ENCODE measurements at places on chromosomes 5 and 9. TPM values are rescaled to one million over a fixed set of nuclear protein-coding genes. Genes with fewer than 3 reads are reported as not detected.

Gene INSL4
- total RNA-seq: not detected

Gene FREM1
- total RNA-seq: 1.7 TPM

Gene CDKN2B
- total RNA-seq: 12.9 TPM

Gene TEX48
- not detected for total RNA-seq

Gene PCDHGA4
- total RNA-seq: 5.3 TPM

Gene CCNG1
- 143 TPM for total RNA-seq

Gene OR13C4
- total RNA-seq: not detected

Gene UBE2QL1
- total RNA-seq: 1.6 TPM

DNA sequence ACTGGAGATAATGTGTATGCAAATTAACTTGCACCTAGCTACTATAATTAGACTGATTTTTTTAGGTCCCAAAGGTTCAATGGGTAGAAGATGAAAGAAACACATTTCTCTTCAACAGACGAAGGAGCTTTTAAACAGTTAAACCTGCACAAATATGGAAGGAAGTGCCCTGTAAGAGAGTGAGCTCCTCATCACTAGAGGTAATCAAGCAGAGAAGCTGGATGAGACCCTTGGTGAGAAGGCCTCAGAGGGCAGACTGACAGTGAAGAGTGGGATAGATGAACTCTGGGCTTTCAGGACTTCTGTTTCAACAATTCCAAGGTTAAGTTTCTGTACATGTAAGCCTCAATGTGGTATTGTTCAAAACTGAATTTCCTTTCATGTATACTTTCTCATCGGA lies 23.2 kb downstream of the PTPN3 start:
- DNase-seq: no peak
- peaks cover 3% of the 10 kb centered on the region for H3K4me1 ChIP-seq
- no peaks in the 10 kb centered on the region for H3K36me3 ChIP-seq
- no peak overlapping the region for H3K4me3 ChIP-seq

DNA sequence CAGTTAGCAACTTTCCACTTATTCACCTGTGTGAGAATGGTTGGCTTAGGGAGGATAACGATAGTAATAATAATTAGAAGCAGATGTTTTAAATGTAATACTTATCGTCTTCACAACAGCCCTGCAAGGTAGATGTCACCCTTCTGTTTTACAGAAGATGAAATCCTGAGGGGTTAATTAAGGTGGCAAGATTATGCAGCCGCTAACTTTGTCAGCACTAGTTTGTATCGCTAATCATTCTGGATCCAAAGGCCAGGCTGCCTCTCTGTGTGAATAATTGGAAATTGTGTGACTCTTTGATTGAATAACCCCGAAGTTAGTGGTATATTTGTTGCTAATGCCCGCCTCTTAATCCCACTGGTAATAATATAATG lies 635 bp downstream of the IFT74 start:
- peak overlapping the region; percentile 87 for H3K27ac ChIP-seq
- H3K36me3 ChIP-seq: no peaks in the 10 kb centered on the region
- no peak for DNase-seq
- peaks cover 18% of the 10 kb centered on the region for H3K4me1 ChIP-seq
- no peaks in the 10 kb centered on the region for H3K27me3 ChIP-seq

- no peaks in the 10 kb centered on the region for H3K4me1 ChIP-seq
- H3K4me3 ChIP-seq: no peak overlapping the region
- DNase-seq: no peak
- H3K36me3 ChIP-seq: no peaks in the 10 kb centered on the region
These were observed 171.4 kb downstream of the SH3GL2 start for GRCh38 chr9:17750269-17750668.

GRCh38 chr9:106467113-106467864 lies 395.7 kb upstream of the ZNF462 start:
- no peaks in the 10 kb centered on the region for H3K27me3 ChIP-seq
- no peak overlapping the region for H3K27ac ChIP-seq
- no peak overlapping the region for H3K4me3 ChIP-seq
- H3K4me1 ChIP-seq: no peaks in the 10 kb centered on the region
- H3K36me3 ChIP-seq: no peaks in the 10 kb centered on the region
- no peak for DNase-seq

DNA sequence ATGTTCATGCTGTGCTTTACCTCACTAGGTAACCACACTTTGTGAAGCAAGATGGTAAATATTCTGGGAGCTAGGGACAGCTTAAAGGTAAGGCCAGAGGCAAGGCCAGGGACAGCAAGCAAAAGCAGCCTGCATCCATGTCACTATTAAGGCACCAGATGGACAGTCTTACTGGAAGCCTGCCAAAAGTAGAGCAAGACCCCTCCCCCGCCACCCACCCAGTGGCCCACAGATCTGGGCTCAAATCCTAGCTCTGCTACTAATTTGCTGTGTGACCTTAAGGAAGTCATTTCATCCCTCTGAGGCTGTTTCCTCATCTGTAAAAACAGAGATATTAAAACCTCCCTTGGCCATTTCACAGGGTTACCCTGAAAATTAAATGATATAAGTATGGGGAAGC lies 13.2 kb upstream of the ERMP1 start:
- no peak overlapping the region for H3K27ac ChIP-seq
- H3K27me3 ChIP-seq: no peaks in the 10 kb centered on the region
- H3K36me3 ChIP-seq: no peaks in the 10 kb centered on the region
- no peak for DNase-seq

DNA sequence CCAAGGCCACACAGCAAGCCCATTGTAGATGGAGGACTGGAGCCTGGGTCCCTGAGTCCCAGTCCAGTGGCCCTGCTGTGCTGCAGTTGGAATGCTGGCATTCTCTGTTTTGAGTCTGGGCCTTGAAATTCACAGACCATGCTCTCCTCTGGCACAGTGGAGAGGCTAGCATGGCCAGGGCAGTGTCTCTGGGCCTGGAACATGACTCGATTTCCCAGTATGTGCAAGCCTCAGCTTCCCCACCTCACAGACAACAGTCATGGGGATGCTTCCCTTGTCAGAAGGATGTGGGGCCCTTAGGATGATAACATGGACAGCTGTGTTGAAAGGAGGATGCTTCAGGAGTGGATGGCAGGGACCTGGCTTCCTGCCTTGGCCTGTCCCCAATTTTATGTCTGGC lies 91.2 kb downstream of the AMBP start:
- no peak overlapping the region for H3K4me3 ChIP-seq
- peaks cover 5% of the 10 kb centered on the region for H3K4me1 ChIP-seq
- H3K36me3 ChIP-seq: no peaks in the 10 kb centered on the region
- DNase-seq: no peak
- no peaks in the 10 kb centered on the region for H3K27me3 ChIP-seq

DNA sequence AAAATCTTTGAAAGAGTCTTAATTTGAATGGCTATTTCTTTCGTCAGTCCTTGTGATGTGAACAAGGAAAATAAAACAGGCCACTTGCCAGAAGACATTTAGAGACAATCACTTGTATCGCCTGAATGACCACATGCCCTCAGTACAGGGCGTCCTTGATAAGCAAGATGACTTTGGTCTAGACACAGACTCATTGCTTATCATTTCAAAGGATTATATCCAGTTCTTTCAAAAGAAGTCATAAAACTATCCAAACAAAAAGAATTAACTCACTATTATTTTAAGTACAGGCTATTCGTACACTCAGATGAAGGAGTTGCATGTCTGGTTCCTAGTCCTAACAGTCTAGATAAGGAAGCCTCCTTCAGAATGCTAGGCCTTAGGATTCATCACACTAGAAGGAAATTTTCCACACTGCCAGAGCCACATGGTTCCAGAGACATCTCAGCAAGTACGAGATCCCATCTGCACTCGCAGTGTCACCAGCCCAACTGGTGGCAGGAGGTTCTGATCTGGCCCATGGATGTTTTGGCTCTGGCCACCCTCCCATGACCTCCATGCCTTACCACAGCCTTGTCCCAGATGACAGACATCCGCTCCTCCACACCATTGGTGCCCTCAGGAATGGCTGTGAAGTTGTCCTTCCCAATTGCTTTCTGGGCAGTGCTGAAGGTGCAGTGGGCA lies 109.6 kb downstream of the DPYSL3 start:
- H3K27me3 ChIP-seq: no peaks in the 10 kb centered on the region
- H3K36me3 ChIP-seq: peaks cover 53% of the 10 kb centered on the region
- peak; percentile 84 for DNase-seq
- no peak overlapping the region for H3K4me3 ChIP-seq
- H3K4me1 ChIP-seq: peaks cover 40% of the 10 kb centered on the region

DNA sequence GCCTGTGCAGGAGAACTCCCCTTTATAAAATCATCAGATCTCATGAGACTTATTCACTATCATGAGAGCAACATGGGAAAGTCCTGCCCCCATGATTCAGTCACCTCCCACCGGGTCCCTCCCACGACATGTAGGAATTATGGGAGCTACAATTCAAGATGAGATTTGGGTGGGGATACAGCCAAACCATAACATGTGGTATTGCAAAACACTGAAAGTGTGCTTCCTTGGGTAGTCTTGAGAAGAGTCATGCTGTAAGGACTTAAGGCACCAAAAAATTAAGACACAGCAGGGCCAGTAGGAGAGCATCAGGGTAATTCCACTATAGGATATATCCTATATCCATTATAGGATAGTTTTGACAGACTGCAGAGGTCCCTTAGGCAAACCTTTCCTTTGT lies 29.4 kb upstream of the GDNF start:
- no peak overlapping the region for H3K27ac ChIP-seq
- no peak overlapping the region for H3K4me3 ChIP-seq
- no peaks in the 10 kb centered on the region for H3K4me1 ChIP-seq
- no peak for DNase-seq

DNA sequence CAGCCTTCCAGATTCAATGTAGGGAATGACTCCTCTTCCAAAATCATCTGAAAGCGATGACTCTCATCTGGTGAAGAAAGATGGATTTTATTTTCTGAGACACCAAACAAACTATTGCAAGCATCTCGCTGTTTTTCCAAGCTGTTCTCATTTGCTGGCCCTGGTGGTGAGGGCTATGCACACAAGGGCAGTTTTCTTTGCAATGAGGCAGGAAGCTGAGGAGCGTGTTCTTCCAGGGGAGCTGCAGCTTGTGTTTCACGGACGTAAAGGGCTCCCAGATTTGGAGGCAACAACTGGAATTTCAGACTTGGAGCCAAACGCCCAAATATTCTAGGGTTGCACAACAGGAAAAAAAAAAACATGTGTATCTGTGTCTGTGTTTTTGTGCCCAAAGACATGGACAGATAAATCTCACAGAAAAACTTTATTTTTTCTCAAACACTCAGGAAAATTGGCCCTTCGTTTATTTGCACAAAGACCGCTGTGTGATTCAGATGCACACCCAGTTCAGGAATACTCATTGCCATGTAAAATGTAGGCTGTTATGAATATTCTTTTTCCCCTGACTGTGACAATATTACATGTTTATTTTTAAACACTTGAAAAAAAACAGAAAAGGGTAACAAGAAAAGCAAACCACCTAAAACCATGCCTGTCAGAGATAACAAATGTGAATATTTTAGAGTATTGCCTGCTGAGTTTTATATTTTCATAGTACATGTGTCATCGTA lies 151.3 kb downstream of the GAS1 start:
- no peaks in the 10 kb centered on the region for H3K27me3 ChIP-seq
- no peaks in the 10 kb centered on the region for H3K36me3 ChIP-seq
- no peak overlapping the region for H3K4me3 ChIP-seq

- no peak for DNase-seq
- no peaks in the 10 kb centered on the region for H3K27me3 ChIP-seq
- H3K27ac ChIP-seq: no peak overlapping the region
- no peak overlapping the region for H3K4me3 ChIP-seq
These were observed 164.6 kb upstream of the MEF2C start for GRCh38 chr5:89047571-89047970.

GRCh38 chr5:124342027-124342471 lies 404.4 kb downstream of the ZNF608 start:
- H3K4me3 ChIP-seq: no peak overlapping the region
- no peaks in the 10 kb centered on the region for H3K36me3 ChIP-seq
- H3K27ac ChIP-seq: peak overlapping the region; percentile 34
- peaks cover 34% of the 10 kb centered on the region for H3K4me1 ChIP-seq

DNA sequence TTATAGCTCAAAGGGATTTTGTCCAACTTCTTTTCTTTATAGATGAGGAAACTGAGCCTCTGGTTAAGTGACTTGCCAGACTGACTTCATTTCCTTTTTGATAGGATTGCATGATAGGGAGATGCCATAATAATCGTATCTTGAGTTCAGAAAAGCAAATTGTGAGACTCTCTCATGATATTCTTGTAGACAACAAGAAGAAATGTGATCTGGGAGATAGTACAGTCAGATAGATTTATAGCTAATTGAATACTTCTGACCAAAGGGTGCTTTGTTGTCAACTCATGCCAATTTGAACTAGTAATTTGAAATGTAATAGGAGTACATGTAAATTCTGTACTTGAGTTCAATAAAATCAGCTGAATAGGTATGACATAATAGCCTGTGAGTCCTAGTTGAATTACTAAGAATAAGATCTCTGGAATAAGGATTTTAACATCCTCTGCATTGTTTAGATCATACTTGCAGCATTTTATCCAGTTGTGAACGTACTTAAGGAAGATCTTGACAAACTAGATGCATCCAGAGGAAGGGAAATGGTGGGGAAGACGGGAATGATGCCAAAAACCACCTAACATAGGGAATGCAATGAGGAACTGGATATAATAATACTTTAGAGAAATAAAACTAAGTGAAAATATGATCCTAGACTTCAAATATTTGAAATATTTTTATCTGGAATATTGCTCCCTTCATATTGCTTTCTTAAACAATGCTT lies 25.5 kb downstream of the CWC27 start:
- no peak overlapping the region for H3K4me3 ChIP-seq
- H3K27ac ChIP-seq: no peak overlapping the region
- H3K36me3 ChIP-seq: no peaks in the 10 kb centered on the region
- no peaks in the 10 kb centered on the region for H3K4me1 ChIP-seq

All from esophagus muscularis mucosa (tissue), 4 donors.